ENCODE measurements at places on chromosomes 11 and 22. TPM values are rescaled to one million over a fixed set of nuclear protein-coding genes. Genes with fewer than 3 reads are reported as not detected.
A peak's percentile ranks its signal among the peaks of the same experiment; 100 is the strongest.

Gene GAL3ST3
- 0.69 TPM for total RNA-seq

GRCh38 chr11:62680825-62681240 is 2.0 kb upstream of the UBXN1 start:
- peak; percentile 60 for DNase-seq

- no peak for DNase-seq
Measured at GRCh38 chr11:134529212-134530096, 117.4 kb upstream of the B3GAT1 start.

GRCh38 chr11:119531623-119532022 is 108.7 kb upstream of the THY1 start:
- no peak for DNase-seq

DNA sequence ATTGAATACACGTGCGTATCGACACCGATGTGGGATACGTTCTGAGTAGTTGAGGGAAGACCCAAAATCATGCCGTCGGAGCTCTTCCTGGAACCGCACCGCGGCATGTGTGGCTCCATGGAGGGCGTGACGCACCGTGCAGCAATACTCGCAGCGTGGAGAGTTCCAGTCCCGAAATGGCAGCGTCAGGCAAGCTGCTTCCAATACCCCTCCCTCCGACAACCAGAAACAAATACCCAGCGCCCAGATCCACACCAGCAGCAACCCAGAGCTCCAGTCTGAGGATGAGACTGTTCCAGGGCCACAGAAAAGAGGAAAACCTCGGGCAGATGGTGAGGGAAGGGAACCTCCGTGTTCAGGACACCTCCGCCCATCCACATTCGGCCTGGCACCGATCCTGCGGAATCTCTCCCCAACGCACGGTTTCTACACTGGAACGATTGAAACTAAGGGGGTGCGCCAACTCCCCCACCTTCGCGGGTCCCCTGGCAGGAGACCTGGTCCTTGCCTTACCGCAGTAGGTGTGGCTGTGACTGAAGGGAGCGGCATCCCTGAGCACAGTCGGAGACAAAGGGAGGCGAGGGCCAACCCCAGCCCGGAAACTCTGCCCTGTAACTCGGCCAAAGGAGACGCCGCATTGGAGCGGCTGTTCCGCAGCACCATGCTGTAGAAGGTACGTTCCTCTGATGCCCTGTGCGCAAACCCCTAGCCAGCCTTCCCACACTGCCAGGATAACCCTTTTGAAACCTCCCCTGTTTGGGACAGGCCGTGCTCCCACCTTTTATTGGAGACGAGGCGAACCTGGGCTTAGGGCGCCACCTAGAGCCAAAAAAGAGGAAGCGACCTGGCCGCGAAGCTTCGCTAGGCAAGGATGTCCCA is 28.2 kb downstream of the DBX1 start:
- peak; percentile 68 for DNase-seq

DNA sequence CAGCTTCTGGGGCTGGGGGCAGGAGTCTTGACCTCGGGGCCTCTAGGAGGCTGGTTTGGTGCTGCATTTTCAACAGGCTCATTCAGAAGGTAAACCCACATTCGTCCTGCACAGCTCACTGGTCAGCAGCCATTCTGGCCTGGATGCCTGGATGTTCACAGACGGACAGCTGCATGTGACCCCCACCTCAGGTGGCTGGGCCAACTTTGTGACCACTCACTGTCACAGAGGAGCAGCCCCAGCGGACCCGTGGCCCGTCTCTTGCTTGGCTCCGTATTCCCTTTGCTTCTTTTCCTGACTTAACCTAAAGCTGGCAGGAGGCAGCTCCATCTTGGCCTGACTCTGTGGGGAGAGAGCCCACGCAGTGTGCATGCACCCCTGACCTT is 8.2 kb downstream of the DGCR8 start:
- no peak for DNase-seq

GRCh38 chr11:75796091-75796435 is 18.9 kb upstream of the UVRAG start:
- DNase-seq: no peak

DNA sequence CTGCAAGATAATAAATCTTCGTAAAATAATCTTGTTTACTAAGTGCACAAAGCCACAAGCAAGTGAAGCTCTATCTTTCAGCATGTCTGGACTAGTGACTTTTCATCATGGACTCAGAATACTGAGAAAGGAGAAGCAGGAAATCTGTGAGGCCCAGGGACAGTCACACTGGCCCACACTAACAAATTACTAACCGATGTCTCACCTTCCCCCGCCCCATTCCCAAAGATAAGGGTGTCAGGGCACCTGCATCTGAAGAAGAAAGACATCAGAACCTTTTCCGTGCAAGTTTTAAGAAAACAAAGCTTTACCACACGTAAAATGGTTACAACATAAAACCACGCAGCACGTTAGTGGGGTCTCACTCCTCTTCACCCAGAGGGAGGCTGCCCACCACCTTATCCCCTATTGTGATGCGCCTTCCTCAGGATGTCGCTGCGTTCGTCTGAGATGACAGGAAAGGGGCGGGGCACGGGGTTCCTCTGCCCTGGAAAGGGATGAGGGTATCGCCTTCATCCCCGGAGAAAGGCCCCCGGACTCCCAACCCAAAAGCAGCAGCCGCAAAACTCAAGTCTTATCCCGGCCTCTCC is 616 bp downstream of the BTBD10 start:
- DNase-seq: peak; percentile 75

GRCh38 chr11:4039011-4039410 is 55.6 kb upstream of the RRM1 start:
- DNase-seq: no peak

- DNase-seq: no peak
Measured at GRCh38 chr11:61842528-61842820, 14.4 kb downstream of the FADS2 start.

Measured in activated CD4-positive, alpha-beta T cell treated with anti-CD3 and anti-CD28 coated beads for 36 hours (primary cell).